Dorsolateral prefrontal cortex (tissue), 122 donors: ENCODE measurements at places on chromosomes 6 and 20. TPM values are rescaled to one million over a fixed set of nuclear protein-coding genes. Genes with fewer than 3 reads are reported as not detected.

GSTA1 gene
- 3.6 TPM for total RNA-seq

DNAH8 gene
- 0.22 TPM for total RNA-seq

EYS gene
- total RNA-seq = 0.51 TPM

IP6K3 gene
- total RNA-seq = 38.6 TPM

ISM1 gene
- 1.0 TPM for total RNA-seq

TBXT gene
- total RNA-seq = not detected

RFX6 gene
- total RNA-seq = 0.69 TPM

MAK gene
- total RNA-seq = 0.35 TPM

NKX2-4 gene
- not detected for total RNA-seq

MYH7B gene
- total RNA-seq = 25.1 TPM

CCR6 gene
- not detected for total RNA-seq

PCSK2 gene
- 43.7 TPM for total RNA-seq

- no peak for DNase-seq
These were observed 642 bp downstream of the NKX2-2 start for GRCh38 chr20:21513181-21513663.

GRCh38 chr6:132785936-132786335 is 12.5 kb downstream of the SLC18B1 start:
- no peak for DNase-seq

DNA sequence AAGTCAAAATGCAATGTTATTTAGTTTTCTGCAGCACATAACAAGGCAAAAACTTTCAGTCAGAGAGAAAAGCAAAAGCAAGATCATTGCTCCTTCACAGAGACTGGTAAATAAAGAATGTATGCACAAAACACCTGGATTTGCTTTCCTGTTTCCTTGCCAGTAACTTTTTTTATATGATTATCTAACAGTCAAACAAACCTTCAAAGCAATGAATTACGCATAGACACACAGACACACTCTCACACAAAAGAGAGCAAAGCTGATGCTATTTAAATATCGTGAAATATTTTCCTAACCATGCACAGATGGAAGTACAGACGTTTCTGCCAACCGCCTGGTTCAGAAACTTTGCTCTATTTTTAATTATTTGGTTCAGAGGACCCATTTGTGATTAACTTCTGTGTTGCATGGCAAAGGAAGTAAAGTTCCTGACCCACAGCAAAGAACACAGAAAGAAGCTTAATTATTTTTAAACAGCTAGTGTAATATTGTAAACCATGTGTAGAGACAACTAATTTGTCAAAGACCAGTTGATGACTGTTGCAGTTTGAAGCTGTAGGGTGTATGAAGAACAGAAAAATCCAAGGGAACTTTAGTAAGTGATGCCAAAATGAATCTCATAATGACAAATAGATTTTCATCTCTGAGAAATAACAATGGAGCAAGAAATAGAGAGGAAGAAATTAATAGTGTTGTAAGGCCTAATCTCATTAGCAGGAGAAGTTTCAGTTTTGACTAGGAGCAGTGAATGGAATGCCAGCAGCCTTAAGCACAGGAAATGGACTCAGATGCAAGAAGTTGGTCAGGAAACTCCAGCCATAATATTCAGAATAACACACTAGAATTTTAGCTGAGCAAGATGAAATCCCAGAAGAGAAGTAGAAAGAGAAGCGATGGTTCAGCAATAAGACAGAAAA is 24.1 kb downstream of the ATXN1 start:
- no peak for DNase-seq

DNA sequence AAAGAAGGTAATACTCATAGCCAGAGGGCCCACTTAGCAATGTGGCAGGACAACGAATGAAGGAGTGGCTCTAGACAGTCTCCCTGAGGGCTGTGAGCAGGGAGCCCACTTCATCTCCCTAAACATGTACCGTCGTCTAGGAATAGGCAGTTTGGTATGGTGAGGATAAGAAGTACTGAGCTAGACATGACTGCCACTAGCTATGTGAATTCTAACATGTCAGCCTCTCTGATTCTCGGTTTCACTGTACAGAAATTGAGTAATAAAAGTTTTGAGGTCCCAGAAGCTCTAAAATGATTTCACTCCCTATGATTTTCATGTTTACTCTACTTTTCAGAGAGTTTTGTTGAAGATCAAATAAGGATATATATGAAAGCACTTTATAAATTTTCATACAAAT is 107.1 kb downstream of the AHI1 start:
- DNase-seq = no peak

GRCh38 chr6:96466147-96466863 is 55.3 kb upstream of the UFL1 start:
- DNase-seq = no peak

- DNase-seq = no peak
These were observed 1.1 kb upstream of the ZBTB24 start for GRCh38 chr6:109484122-109484521.

- no peak for DNase-seq
These were observed 718.0 kb downstream of the UTRN start for GRCh38 chr6:145003145-145003544.

DNA sequence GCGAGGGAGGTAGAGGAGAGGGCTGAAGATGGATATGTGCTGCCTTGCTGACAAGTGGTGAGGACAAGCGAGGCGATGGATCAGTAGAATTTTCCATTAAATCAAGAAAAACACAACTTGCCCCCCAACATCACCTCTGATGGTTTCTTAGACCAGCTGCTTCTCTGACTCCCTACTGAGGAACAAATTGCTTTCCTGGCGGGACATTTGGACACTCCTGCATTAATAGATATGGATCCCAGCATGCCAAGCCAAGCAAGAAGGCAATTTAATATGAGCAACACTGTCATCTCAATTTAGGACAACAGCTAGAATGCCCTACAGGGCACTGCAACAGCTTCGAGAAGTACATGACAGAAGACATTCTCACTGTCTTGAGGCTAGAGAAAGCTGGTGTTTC is 248.4 kb upstream of the AGPAT4 start:
- no peak for DNase-seq

DNA sequence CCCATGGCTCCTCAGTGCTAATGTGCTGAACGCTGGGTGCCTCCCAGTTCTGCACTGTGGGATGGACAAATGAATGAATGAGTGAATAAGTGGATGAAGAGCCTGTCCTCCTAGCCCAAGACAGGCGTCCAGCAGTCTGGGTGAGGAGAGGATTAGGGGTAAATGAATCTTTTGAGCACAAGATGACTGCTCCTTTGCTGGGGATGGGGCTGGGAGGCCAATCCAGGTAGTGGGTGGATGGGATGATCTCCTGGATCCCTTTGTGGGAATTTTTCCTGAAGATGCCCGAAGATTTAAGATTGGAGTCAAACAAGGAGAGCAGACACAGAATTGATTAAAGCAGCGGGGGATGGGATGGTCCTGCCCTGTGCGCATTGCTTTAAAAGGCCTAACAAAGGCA is 65.3 kb upstream of the MLN start:
- DNase-seq = no peak

GRCh38 chr6:28124350-28124970 is at the start of gene ZSCAN16:
Gene ZSCAN16, plus strand, starts transcription at chr6:28124609. Its CDS starts 835 bp downstream, at chr6:28125444.
- peak; percentile 88 for DNase-seq

- no peak for DNase-seq
These were observed 33.3 kb upstream of the CITED2 start for GRCh38 chr6:139407718-139408222.

GRCh38 chr6:162602759-162603158 is 124.8 kb downstream of the PRKN start:
- no peak for DNase-seq

DNA sequence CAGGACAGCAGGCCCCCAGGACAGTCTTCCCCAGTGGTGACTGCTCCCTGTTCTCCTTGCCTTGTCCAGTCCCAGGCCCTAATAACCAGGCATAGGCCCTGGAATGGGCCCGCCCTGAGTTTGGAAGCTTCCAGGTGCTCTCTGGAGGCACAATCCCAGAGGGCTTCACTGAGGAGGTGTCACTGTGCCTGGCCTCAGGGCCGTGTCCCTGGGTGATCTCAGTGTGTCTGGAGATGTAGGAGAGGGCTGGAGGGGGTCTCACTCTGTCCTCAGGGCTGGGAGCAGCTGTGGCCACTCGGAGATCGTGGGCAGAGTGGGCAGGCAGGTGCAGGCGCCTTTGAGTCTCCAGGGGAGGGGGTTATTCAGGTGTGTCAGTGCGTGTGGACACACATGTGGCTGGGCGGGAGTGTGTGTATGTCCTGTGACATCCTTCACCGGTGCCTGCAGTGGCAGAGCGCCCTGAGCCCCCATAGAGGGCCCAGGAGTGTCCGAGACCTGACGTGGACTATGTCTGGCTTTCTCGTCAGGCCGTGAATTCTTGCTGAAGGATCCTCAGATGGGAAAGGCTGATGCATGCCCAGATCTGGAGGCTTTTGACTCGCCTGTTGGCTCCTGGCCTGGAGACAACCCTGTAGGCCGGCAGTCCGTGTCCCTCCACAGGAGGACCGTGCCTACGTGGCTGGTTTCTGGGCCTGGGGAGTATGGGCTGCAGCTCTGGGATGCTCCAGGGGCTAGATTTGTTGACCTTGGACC is 5.5 kb upstream of the NPBWR2 start:
- no peak for DNase-seq

- no peak for DNase-seq
These were observed 11.9 kb downstream of the OR12D1 start for GRCh38 chr6:29426654-29427053.

- no peak for DNase-seq
These were observed 69.5 kb upstream of the EPB41L1 start for GRCh38 chr20:36084897-36085613.

- DNase-seq = no peak
These were observed 695.9 kb downstream of the EPHA7 start for GRCh38 chr6:92723390-92723931.

- no peak for DNase-seq
These were observed 73.5 kb upstream of the CDH4 start for GRCh38 chr20:61178551-61179071.

- no peak for DNase-seq
These were observed 89.3 kb downstream of the DTD1 start for GRCh38 chr20:18677126-18677525.

DNA sequence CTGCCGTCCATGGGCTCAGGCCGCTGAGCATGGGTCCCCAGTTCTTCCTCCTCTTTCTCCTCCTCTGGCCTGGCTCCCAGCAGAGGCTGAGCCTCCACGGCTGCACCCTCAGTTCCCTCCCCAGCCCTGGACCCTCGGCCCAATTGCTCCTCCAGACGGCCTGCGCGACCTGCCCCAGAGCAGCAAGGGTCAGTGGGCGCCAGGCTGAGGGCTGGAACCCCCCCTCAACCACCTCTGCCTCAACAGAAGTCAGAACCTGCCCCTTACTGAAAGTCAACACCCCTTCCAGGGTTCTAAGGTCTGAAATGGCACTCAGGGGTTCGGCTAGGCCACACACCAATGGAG is 15.9 kb upstream of the SPAG4 start:
- no peak for DNase-seq

DNA sequence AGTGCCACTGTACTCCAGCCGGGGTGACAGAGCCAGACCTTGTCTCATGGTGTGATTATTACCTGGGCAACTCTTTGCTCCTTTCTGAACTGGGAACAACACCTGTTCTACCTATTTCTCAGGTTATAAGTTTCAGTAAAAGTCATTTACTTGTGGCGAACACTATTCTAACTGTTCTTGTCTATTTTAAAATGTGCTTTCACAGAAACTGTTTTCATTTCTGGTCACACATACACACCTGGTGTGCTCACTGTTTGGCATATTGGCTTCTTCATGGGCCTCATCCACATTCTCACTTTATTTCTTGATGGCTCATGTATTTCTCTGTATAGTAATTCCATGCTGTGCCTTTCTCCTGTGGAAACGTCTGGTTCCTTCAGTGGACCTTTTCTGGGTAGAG is 30.5 kb upstream of the XRN2 start:
- DNase-seq = no peak

- DNase-seq = no peak
These were observed 9.6 kb downstream of the RIPOR2 start for GRCh38 chr6:24926192-24926591.

DNA sequence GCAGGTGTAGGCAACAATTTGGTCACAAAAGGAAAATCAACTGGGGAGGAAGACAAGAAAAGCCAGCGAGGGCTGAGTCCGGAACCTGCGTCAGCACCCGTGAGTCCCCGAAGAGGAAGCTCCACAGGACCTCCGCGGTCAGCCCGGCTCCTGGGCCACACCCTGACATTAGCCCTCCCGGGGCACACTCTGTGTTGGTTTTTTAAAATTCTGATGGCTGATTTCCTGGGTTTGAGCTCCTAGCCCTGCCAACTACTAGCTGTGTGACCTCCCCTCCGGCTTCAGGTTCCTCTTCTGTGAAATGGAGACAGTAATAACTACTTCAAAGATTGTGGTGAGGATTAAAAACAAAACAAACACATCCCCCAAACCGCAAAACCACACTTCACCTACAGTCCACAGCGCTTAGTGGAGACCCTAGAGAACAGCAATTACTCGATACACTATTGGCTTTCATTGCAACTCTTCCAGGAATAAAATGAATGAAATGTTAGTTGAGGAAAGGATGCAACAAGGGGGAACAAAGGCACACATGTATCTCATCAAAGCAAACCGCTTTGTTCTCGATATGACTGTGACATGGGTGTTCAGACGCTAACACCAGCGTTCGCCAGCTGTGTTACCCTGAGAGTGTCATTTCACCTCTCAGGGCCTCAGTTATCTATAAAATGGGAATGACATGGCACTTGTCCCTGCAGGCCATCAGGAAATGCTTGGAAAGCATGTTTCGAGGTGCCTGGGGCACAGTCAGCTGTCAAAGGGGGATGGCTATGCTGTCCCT is 985 bp downstream of the ZBP1 start:
- DNase-seq = no peak

DNA sequence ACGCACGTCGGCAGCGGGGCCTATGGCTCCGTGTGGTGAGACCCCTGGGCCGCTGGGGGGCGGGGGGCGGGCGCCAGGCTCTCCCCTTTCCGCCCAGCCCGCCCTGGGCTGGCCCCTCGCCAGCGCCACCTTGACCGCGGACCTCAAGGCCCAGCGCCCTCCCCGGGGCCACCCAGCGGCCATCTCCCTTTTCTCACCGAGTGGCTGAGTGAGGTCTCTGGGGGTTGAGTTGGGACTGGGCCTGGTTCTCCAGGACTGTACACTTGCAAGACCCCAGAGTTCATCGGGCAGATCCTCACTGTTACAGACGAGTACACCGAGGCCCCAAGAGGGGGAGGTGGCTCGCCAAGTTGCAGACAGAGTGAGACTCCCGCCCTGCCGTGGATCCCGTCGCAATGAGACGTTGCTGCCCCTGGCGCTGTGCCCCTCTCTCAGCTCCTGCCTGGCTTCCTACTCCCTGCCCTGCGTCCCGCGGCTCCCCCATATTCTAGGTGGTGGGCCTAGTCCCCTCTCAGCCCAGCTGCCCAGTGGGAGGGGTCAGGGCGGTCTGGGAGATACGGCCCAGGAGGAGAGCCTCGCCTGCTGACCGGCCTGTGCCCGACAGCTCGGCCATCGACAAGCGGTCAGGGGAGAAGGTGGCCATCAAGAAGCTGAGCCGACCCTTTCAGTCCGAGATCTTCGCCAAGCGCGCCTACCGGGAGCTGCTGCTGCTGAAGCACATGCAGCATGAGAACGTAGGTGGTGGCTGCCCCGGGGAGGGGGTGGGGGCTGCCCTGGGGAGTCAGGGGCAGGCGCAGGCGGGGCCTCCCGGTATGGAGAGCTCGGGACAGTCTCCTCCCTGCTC is 576 bp downstream of the MAPK13 start:
- DNase-seq = no peak

- no peak for DNase-seq
These were observed 36.3 kb downstream of the GRIK2 start for GRCh38 chr6:101429845-101430244.

GRCh38 chr20:40640667-40641066 is 48.4 kb downstream of the MAFB start:
- DNase-seq = no peak
